ENCODE measurements at places on chromosomes 13 and 19.

DNA sequence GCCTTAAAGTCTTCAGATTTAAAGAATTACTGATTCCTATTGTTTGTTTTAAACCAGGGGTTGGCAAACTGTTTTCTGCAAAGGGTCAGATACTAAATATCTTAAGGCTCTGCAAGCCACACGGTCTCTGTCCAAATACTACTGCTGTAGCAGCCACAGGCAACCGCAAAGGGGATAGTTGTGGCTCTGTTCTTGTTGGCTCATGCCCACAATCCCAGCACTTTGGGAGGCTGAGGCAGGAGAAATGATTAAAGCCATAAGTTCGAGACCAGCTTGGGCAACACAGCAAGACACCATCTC lies 22.4 kb downstream of the RANBP3 start:
- DNase-seq: no peak

DNA sequence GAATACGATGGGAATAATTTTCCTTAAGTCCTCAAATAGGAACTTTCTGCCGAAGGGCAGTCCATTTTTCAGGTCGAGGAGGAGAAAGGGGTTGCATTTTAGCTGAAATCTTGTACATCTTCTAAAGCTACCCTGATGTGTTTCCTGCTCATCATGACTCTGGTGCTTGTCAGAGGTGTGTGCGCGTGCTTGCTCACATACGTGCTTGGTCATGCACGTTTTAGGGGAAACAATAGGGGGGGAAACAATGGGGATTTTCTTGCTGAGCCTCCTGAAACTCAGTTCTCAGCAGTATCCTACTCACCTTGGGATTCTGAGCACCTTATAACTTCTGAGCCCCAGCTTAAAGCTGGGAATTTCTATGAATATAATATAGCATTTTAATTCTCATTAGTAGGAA lies 44.7 kb downstream of the TM9SF2 start:
- no peak for DNase-seq

DNA sequence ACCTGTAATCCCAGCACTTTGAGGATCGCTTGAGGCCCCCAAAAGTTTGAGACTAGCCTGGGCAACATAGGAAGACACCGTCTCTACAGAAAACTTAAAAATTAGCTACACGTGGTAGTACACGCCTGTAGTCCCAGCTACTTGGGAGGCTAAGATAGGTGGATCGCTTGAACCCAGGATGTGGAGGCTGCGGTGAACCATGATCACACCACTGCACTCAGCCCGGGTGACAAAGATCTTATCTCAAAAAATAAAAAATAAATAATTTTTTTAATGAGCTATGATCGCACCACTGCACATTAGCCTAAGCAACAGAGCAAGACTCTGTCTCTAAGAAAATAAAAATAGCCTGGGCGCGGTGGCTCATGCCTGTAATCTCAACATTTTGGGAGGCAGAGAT lies 6.6 kb downstream of the RCBTB2 start:
- no peak for DNase-seq

DNA sequence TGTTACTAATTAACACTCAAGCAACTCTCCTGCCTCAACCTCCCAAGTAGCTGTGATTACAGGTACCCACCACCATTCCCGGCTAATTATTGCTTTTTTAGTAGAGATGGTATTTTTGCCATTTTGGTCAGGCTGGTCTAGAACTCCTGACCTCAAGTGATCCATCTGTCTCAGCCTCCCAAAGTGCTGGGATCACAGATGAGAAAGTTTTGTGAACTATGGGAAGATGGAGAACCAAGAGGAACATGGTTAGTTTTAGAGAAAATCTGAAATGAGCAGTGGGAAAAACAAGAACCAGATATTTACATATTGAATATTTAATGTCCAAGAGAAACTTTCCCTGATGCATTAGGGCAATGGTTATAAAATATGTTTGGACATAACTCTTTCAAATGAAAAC lies 863.6 kb upstream of the MIR17HG start:
- no peak for DNase-seq

DNA sequence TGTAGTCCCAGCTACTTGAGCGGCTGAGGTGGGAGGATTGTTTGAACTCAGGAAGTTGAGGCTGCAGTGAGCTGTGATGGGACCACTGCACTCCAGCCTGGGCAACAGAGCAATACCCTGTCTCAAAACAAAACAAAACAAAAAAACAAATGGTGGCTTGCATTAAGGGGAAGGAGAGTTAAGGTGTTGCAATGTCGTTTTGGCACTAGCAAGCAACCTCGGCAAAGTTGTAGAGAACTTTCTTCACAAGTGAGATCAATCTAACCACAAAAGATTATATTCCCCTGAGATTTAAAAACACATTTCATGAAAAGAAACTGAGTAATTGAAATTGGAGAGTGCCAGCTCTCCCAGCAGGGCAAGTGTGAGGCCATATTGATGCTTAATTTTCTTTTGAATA lies 153.7 kb downstream of the KLF5 start:
- DNase-seq: no peak

GRCh38 chr13:19239114-19239860 lies 57.7 kb upstream of the TUBA3C start:
- DNase-seq: no peak

- DNase-seq: no peak
These were observed 2.6 kb downstream of the EPN1 start for GRCh38 chr19:55677572-55678028.

DNA sequence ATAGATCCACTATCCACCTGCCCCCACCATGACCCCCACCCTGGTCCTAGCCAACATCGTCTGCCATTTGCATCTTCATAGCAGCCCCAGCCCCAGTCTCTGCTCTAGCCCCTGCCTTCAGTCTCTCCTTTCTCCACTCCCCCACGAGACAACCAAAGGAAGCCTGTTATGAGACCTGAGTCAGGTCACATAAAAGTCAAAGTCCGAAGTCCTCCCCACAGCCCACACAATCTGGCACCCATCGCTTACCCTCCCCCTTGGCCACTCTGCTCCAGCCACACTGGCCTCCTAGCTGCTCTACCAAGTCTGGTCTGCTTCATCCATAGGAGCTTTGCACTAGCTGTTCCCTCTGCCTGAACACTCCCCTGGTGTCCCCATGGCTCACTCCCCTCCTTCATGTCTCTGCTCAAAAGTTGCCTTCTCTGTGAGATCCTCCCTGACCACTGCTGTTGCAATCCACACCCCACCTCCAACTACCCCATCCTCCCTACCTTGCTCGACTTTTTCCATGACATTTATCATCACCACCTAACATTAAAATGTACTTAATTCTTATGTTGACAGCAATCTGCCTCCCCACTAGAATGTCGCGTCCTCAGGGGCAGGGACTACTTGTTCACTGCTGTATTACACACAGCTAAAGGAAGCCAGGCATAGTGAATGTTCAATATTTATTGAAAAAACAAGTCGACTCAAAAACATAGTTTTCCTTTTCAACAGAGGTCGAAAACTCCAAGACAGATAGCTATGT lies 1.2 kb upstream of the PLEKHG2 start:
- no peak for DNase-seq

DNA sequence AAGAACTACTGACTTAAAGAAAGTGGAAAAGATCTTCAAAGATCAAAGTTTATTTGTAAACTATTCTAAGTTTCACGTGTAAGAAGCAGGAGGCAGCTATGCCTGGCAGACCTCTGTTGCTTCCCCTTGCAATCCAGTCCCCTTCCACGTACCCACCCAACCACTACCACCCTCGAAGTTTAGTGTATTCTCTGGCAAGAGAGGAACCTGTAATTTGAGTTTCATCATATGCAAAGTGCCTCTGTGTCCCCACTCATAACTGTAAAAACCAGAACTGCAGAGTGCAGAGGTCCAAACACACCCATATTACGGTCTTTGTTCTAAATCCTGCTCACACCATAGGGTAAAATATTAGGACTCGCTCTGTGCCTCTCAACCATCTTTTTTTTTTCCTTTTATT lies 75.8 kb upstream of the FRY start:
- DNase-seq: no peak

GRCh38 chr13:99861771-99862170 lies 109.8 kb downstream of the ZIC5 start:
- DNase-seq: no peak

DNA sequence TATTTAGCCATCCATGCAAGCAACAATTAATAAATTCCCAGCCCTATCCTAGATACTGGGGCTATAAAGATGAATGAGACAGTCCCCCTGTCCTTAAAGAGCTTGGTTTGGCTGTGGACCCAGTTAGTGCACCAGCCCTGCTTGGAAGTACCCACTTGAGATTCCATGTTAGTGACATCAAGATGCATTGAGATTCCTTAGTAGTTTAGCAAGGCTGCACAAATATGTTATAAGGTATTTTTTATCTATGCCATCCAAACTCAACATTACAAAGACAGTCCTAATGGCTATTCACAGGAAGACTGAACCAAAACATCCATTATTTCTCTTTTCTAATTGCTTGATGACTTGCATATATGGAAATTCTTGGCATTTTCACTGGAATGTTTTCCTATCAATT lies 48.8 kb upstream of the RAP2A start:
- DNase-seq: no peak

Data from NCI-H774 (cell line).